ENCODE measurements at places on chromosomes 4 and X.

- DNase-seq: no peak
These were observed 188.4 kb upstream of the ANK2 start for GRCh38 chr4:112860830-112861690.

DNA sequence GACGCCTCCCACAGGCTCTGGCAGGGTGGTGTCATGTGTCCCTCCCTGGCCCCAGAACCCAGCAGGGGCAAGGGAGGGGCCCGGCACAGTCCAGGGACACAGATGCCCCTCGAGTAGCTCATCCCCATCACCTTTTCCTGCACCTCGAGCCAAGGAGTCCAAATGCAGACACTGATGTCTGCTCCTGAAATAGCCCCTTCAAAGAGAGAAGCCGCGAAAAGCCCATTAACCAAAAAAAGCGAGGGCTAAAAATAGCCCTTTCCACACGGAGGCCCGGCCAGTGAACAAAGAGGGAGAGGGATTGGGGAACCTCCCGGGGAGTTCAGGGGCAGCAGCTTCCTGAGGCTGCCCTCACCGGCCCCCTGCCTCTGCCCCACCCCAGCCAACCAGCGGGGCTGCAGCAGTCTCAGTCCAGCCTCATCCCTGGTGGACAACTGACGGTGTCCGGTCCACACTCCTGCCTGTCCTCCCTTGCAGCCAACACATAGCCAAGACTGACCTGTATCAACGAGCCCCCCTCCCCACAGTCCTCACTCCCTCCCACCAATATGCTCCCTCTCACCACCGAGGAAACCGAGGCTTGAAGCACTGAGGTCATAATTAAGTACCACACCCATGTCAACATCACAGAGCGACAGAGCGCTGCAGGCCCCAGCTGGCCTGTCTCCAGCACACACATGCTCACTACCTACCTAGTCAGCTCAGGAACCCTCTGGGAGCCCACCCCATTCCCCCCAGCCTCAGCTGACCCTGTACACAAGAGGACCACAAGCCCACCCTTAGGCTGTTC lies 23.9 kb downstream of the WDR1 start:
- no peak for DNase-seq

- DNase-seq: no peak
These were observed 107.7 kb upstream of the LRPAP1 start for GRCh38 chr4:3639613-3640586.

DNA sequence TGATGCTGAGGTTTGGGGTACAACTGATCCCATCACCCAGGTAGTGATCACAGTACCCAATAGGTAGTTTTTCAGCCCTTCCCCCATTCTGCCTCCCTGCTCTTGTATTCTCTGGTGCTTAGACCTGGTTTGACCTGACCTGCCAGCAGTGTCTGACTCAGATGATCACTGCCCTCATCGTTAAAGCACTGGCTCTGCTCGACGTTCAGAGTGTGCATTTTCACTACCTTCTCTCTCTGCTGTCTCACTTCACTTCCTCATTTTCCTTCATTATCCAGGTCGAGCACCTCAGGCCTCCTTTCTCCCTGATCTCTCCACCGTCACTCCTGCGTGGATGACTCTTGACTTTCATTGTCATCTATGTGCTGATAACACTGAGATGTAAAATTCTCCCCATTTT lies 83.6 kb downstream of the PARM1 start:
- DNase-seq: no peak

GRCh38 chr4:12701384-12701783 lies 782.8 kb downstream of the RAB28 start:
- no peak for DNase-seq

DNA sequence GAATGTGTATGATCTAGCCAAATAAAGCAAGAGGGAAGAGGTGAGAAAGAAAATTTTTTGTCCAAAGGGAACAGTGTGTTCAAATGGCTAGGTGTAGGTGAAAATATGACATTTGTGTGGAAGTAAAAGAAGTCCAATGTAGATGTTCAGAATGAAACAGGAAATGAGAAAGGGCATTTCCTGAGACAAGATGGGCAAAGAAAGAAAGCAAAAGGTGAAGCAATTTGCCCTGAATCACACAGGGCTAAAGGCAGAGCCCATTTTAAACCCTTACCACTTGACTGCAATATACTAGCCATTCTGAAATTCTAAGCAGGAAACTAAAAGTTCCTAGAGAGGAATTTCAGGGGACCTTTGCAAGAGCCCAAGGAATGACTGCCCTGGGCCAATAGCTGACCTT lies 36.0 kb downstream of the CLOCK start:
- no peak for DNase-seq
